ENCODE measurements at places on chromosomes 7 and 10.

- DNase-seq, result no peak
These were observed 901 bp upstream of the CCNY start for GRCh38 chr10:35335133-35336083.

DNA sequence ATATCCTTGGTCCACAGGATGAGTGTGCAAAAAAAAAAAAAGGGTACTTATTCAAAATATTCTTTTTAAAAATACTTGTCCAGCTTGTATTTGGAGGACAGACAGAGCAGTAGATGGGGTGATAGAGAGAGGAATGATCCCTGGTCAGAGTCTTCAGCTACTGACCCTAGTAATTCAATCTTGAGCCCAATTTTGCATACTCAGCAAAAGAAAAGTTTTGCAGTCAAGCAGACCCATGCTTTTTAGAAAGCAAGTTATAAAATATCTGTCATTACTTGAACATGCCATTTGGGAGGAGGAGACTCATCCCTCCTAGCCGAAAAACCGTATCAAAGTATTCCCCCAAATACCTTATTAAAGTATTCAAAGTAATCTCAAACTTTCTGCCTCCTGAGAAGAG, 585.0 kb downstream of the KCNMA1 start:
- no peak for DNase-seq

DNA sequence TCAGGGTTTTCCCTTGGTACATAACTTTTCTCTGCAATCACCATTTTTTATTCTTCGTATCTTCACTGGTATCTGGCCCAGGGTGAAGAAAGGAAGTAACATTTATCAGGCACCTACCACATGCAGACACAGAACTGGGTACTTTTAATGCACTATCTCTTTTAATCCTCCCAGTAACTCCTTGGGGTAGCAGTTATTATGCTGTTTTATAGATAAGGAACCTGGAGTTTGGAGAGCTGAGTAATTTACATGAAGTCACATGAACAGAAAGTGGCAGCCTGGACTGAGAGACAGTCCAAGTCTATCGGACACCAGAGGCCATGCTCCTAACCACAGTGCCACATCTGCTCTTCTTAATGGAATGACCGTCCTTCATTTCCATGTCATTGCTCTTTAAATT, 117.1 kb upstream of the PODXL start:
- no peak for DNase-seq

- no peak for DNase-seq
These were observed 16.6 kb downstream of the RBP4 start for GRCh38 chr10:93584445-93584844.

DNA sequence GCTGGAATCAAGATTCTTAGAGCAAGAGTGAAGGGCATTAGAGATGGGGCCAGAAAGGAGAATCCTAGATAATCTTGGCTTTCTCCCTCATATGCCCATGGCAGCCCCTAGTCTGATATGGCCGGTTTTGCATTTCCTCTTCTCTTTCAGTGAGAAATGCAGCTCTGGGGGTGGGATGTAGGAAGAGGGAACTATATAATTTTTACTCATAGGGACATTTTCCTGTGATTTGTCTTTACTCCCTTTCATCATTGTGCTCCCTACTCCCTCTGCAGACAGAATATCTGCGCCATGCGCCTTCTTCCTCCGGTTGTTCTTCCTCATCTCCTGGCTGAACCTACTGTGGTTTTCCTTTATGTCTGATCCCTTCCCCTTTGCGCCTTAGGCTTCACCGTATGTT, 16.8 kb upstream of the CHCHD1 start:
- DNase-seq, result no peak

GRCh38 chr7:47540387-47541350, 41.2 kb downstream of the TNS3 start:
- no peak for DNase-seq

DNA sequence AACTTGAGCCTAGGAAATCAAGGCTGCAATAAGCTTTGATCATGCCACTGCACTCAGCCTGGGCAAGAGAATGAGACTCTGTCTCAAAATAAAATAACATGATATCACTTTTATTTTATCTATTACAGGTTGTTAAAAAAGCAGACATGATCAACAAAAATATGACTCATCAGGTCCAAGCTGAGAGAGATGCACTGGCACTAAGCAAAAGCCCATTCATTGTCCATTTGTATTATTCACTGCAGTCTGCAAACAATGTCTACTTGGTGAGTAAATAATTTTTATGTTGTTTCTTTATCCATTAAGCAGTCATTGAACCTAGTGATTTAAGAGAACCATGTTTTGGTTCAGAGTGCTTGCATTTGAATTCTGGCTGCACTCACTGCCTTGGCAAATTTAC, 3.3 kb downstream of the MASTL start:
- DNase-seq, result no peak

DNA sequence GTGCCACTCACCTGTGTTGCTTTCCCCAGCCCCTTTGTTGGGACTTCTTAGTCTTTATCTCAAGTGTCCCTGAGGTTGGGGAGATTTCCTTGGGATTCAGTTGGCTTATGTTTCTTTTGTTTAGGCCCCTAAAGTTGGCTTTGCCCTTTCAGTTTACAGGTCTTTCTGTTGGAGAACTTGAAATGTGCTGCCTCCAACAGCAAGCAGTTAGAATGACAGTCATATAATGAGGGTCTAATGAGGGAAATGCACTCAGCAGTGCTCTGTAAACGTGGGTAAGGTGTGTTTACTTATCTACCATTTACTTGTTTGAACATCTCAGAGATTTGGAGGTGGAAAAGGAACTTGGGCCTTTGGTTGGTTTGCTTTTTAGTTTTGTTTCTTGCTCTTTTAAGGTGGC, 191.4 kb upstream of the STK17A start:
- DNase-seq, result no peak

DNA sequence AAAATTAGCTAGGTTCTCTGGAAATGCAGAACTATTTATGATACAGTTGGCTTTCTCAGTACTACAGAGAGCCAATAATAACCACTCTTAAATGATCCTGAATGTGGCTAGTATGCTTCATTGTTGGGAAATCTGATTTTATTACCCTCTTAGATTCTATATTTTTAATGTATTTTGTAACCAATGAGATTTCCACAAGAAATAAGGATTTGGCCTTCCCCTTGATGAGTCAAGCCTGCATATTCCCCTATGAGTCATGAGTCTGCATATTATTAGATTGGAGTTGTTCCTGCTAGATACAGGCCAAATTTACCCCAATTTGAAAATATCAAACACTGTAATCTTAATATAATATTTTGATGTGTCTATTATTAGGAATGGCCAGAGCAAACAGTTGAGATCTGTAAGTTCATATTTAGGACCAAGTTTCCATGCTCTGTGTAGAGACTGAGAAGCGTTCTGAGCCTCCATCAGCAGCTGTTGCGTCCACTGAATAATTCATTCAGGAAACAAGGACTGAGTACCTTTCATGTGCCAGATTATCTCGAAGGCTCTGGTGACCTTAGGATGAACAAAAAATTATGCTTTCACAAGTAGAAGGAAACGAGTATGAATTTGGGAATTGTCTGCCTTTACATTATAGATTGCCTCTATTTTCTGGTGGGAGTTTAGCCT, 793.4 kb downstream of the NRG3 start:
- no peak for DNase-seq

- no peak for DNase-seq
These were observed 32.1 kb upstream of the JAKMIP3 start for GRCh38 chr10:132033632-132034031.

- DNase-seq, result no peak
These were observed 423.5 kb upstream of the ZMIZ1 start for GRCh38 chr10:78645169-78645686.

GRCh38 chr7:977326-978048, 2.1 kb upstream of the COX19 start:
- no peak for DNase-seq

DNA sequence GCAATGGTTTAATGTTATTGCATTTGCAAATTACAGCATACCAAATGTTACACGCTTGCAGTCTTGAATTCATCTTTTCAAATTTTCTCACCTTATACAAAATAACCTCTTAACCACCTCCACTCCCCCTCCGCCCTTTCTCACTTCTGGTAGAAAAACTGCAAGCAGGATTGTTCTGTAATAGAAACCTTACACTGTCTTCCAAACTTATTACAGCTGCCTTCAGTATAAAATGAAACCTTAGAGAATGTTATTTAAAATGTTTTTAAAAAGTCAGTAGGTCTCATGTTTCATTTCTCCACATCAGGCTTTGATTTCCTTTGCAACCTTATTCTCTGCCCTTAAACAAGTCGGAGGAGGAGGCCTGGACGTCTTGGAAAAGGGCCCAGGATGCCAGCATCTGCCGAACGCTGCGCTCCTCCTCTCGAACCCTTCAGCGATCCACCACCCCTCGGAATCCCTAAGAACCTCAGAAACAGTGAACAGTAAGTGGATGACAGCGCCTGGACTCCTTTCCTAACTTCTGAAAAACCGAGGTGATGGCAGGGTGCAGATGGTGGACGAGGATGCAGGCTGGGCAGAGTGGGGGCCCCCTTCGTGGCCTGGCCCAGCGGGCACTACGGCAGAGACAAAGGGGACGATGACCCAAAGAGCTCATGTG, 74.0 kb downstream of the FGFR2 start:
- DNase-seq, result no peak

GRCh38 chr7:82945056-82945455, 217.6 kb downstream of the PCLO start:
- DNase-seq, result no peak

- DNase-seq, result no peak
These were observed 11.4 kb downstream of the TCAF1 start for GRCh38 chr7:143890558-143890957.

DNA sequence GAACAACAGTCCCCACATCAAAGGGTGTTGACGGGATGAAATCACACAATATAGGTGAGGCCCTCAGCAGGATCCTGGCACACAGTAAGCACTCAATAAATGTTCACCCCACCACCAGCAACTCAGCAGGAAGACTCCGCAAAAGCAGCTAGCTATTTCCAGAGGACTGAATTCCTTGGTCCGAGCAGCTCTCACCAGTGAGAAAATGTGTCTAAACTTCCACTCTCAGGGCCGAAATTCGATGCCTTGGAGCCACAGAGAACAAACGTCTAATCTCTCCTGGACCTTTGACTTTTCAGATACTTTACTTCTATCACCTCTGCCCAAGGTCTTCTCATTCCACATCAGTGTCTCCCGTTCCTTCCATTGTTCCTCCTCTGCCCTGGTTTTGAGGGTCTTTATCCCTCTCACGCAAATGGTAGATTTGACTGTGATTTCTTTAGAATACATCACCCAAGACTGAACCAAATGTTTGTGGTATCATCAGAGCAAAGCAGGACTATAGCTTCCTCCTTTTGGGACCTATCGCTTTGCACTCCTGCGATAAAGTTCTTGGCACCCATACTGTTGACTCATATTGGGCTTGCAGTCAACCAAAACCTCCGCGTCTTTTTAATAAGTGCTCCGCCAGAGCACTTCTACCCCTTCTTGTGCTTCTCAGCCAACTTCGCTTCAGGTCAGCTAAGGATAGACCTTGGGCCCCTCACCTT, 903 bp upstream of the NT5C2 start:
- DNase-seq, result no peak

DNA sequence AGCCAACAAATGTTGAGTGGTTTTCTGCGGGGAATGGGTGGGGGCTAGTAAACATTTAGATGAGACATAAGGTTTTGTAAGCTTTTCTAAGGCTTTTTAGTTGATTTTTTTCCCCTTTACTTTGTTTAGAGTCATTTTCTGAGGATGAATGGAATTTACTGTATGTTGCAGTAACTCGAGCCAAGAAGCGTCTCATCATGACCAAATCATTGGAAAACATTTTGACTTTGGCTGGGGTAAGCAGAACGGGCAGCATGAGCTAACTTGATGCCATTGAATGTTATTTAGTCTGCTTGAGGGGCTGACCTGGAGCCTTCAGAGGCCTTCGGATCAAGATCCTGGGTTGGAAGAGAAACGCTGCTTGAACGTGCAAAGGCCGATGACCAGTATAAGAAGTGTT, 37.3 kb downstream of the FBH1 start:
- DNase-seq, result no peak

DNA sequence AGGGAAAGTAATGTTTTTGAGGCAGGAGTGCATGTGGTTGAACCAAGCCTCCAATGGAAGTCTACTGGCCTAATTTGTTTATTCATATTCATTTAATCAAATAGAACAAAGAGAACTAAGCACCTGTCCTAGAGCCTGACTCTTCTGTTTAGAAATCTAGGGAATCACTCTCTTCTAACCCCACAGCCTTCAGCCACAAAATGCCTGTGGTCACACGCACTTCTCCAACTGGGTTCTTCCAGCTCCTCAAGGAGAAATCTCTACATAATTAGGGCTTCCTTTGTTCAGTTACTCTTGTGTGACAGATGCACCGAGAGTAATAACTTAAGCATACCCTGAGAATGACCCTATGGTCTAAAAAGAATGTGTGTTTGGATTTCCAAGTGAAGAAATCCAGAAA, 133.7 kb upstream of the NAMPT start:
- no peak for DNase-seq

GRCh38 chr10:62582804-62583208, 208.6 kb downstream of the ZNF365 start:
- DNase-seq, result no peak

- no peak for DNase-seq
These were observed 183.7 kb downstream of the SORCS1 start for GRCh38 chr10:106980495-106981451.

GRCh38 chr7:152683297-152683696, 7.4 kb upstream of the XRCC2 start:
- DNase-seq, result no peak

GRCh38 chr7:42978496-42978895, 46.3 kb downstream of the MRPL32 start:
- DNase-seq, result no peak

DNA sequence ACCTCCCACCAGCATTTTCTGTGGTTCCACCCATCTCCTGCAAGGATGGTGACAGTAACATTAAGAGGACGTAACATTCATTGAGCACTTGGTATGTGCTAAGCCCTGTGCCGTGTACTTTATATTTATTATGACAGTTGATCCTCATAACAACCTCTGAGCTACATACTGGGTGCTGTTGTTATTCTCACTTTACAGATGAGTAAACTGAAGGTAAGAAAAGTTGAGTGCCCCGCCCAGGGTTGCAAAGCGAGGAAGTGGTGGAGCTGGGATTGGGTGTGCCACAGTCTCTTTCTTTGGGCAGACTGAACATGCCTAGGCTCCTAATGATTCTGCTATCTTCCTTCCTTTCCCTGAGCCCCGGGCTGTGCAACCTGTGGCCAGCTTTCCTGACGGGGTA, 107.4 kb downstream of the SH3PXD2A start:
- DNase-seq, result no peak

- DNase-seq, result no peak
These were observed 14.8 kb downstream of the YKT6 start for GRCh38 chr7:44215531-44215930.

DNA sequence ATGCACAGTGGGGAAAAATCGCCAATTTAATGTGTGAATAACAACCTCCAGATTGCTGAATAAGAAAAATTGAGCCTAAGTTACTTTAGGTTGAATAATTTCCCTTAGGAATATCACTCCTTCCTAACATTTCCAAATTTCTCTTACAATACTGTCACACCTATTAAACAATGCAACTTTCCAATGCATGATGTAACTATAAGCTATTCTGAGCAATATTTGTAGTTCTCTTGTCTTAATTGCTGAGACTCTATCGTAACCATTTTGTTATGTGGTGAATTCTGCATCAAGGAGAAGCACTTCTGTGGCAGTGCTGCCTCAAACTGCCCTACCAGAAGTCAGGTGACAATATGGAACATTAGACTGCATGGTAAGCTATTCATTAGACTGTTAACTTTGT, 386.7 kb upstream of the LRRN3 start:
- no peak for DNase-seq

GRCh38 chr10:91925022-91925320, 1.4 kb downstream of the BTAF1 start:
- DNase-seq, result no peak

GRCh38 chr10:86785037-86785436, 28.6 kb downstream of the BMPR1A start:
- DNase-seq, result no peak

Data from GDM1 (cell line).